ENCODE measurements at places on chromosomes 12 and 14.

DNA sequence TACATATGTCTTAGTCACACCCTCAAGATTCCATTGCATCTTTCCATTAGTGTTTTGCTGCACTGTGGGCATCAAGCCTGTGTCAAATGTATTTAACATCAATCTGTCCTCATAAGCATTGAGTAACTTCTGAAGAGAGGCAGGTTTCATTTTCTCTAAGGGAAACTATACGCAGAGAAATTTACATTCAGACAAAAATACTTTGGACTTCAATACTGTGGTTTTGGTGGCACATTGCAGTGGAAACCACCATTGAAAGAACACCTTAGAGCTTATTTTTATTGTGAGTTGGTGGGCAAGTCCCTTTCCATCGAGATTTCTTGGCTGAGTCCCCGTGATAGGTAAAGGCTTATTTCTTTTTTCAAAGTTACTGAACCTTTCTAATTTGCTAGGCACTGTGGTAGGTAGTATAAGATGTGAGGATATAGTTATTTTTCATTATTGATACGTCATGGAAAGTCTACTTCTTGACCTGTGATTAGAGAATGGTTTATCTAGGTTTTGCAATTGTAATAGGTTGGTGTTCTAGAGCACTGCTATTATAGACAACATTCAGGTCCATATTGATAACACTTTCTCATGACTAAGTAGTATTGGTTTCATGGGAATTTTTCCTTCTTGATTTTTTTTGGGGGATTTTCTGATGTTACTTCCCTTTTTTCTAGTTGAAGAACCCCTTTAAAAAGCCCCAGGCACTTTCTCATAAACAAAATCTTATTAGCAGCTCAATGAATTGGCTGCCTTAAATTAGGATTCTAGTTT is 81.9 kb downstream of the CFAP54 start:
- DNase-seq = no peak

DNA sequence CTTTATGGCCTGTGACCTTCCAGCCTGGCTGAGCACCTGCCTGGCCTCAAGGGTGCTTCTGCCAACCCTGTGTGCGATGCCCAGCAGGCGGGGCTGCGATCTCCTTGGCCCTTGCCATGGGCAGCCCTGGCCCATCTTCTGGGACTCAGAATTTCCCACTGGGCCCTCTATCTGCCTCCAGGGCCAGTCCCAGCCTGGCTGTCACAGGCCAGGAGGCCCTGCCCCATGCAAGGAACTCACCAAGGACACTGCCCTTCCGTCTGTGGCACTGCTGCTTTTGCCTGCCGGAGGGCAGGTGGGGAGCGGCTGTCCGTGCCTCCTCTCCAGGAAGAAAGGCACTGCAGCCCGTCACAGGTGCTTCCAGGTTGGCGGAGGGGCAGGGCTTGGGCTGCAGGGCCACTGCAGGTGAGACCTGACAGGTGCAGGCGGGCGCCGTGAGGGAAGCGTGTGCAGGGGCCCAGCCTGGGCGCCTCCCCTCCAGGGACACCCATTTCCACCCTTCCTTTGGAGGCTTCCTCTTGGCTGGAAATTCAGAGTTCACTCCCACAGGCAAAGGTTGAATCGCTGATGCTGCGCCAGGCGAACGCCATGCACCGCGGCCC is 177.8 kb downstream of the KIF26A start:
- no peak for DNase-seq

DNA sequence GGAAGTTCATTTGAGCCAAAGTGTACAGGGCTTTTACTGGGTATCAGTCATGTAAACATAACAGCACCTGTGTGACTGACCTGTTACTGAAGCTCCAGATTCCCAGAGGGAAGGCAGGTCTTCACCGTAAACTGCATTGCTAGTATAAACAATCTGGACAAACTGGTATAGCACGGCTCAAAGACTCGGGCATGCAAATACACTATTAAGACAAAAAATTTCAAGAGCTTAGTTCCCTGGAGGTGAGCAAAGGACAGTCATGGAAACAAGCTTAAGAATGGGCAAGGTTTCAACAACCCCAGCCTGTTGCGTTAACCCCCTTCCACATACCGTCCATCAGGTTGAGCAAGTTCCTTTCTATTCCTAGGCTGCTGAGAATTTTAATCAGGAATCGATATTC is 9.4 kb downstream of the PARP11 start:
- no peak for DNase-seq

DNA sequence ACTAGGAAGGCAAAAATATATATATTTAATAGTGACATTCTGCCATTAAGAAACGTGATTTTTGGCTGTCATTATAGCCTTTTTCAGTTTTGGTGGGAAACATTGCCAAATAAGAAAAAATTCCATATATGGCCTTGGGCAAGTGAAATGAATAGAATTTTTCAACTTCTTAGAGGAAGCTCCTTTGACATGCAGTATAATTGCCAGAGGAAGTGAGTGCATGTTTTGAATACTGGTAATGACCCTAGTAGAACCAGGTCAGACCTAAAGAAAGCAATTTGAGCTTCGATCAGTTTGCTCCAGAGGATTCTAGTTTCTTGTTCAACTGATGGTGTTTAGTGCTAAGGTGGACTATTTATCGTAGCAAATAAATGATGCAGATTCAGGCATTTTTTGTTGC is 26.2 kb upstream of the TRIM9 start:
- DNase-seq = no peak

DNA sequence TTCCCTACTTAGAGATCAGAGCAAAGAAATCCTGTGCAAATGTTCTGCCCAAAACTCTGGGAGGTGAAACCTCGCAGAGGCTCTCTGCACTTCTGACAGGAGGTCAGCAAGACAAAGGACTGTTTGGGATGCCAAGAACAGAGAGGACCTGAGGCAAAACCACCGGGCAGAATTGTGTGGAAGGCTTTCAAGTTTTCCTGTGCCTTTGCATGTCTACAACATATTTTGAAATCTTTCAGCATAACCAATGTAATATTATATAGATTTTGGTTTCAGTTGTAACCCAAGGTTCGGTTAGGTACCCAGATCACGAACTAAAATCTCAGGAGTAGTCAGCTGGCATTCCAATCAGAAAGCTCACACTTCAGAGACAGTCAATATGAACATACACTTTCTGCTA is 99.4 kb upstream of the PLEKHA5 start:
- DNase-seq = no peak

GRCh38 chr14:101840649-101841369 is 79.3 kb downstream of the PPP2R5C start:
- no peak for DNase-seq

DNA sequence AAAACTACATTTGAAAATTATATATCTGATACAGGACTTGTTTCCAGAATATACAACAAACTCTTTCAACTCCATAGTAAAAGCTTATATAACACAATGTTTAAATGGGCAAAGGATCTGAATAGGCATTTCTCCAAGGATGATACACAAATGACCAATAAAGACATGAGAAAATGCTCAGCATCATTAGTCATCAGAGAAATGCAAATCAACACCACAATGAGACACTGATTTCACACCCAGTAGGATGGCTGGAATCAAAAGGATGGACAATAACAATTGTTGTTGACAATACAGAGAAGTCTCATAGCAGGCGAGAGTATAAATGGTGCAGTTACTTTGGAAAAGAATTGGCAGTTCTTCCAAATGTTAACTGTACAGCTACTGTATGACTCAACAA is 394.9 kb downstream of the BCL11B start:
- no peak for DNase-seq

DNA sequence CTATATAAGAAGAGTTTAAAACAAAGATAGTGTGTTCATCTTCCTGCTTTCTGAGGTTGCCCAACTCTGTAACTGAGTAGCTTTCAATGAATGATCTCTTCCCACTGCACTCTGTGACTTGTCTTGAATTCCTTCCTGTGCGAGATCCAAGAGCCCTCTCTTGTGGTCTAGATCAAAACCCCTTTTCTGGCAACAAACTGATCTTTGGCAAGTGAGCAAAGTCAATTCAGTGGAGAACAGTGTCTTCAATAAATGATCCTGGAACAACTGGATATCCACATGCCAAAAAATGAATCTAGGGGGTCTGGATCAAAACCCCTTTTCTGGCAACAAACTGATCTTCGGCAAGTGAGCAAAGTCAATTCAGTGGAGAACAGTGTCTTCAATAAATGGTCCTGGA is 8.5 kb downstream of the CFAP54 start:
- no peak for DNase-seq

DNA sequence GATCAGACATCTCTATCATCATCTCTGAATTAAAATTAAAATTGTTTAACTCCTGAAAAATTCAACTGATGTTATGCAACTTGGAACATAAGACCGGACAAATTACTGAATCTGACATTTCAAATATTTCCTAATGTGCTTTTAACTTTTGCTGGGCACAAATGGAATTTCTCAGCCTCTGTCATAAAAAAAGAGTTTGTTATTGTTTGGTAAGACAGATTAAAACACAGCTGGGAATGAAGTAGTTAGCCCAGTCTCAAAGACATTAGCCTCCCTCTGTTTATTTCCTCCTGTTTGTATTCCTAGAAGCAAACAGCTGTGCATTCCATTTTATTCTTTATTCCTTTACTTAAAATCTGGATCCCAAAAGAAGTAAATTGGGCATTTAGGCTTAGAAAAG is 29.4 kb downstream of the PLEKHA5 start:
- DNase-seq = no peak

- DNase-seq = no peak
Observed at GRCh38 chr12:3869865-3870264, 3.3 kb downstream of the PARP11 start.

- DNase-seq = no peak
Observed at GRCh38 chr12:89041078-89041477, 311.2 kb downstream of the DUSP6 start.

- DNase-seq = no peak
Observed at GRCh38 chr12:93019212-93019927, 90.3 kb upstream of the EEA1 start.

DNA sequence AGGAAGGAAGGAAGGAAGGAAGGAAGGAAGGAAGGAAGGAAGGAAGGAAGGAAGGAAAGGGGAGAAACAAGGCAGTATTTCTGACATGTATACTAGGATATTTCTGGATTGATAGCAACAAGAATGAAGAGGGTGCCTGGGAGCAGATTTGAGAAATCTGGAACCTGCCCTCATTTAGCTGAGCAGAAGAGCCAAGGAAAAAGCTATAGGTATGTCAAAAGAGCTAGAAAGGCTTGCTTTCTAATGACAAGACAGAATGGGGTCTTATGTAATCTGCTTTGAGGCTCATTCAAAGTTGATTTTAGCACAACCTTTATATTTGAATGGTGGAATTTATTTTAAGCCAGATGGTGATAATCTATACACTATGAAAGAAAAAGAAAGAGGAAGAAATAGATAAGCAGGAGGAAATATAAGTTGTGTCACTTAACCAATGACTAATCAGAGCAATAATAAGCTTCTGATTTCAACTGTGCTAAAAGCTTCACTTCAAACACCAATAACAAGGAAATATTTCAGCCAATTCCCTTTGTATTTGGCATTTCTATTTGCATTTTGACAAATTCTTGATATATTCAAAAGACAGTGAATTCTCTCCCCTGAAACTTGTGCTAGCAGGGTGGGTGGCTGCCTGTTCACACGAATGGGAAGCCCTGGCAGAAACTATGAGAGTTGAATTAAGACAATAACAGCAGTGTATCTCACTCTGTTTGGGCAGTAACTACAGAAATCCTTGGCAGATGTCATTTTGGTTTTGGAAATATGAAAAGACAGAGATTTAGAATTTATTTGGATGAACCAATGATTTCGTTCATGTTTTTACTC is 76.3 kb upstream of the FLRT2 start:
- no peak for DNase-seq

- DNase-seq = no peak
Observed at GRCh38 chr12:116870306-116870705, 10.9 kb downstream of the HRK start.

DNA sequence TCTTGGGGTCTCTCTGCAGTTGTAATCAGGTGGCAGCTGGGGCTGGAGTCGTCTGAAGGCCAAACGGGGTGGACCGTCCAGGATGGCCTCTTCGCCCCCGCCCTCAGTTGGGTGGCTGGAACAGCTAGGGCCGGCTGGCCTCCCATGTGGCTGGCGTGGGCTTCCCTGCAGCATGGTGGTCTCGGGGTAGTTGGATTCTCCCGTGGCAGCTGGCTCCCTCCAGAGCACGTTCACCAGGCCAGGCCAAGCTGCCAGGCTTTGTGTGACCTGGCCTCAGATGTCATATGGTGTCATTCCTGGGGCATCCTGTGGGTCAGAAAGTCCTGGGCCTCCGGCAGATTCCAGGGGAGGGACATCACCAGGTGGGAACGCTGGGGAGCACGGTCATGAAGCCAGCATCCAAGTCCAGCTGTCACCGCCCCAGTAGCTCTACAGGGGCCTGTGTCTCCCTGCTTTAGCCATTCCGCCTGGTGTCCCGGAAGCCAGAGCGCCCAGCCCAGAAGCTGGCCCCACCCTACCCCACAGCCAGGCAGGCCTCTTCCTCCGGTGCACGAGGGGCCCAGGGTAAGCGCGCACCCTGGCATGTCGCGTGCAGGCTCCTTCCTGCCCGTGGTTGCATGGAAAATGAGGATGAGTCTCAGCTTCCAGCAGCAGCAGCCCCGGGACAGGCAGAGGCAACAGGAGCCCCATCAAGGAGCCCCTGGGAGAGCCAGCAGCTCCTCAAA is 1.3 kb upstream of the NUDT14 start:
- no peak for DNase-seq

DNA sequence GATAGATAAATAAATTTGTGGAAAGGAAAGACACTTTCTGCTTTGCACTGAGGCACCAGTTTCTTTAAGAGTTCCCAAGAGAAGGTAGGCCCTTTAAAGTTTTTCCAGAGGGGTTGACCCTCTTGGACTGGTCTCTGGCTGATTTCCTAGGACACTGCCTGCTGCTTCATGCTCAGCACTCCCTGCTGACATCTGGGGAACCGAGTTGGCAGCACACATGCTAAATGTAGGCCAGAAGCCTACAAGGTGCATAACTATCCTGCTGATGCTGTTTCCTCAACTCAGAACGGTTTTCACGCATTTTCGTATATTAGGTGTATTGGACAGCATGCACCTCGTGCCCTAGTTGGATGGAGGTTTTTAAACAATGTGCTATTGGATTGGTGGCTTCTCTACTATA is 887.2 kb upstream of the SEL1L start:
- DNase-seq = no peak

DNA sequence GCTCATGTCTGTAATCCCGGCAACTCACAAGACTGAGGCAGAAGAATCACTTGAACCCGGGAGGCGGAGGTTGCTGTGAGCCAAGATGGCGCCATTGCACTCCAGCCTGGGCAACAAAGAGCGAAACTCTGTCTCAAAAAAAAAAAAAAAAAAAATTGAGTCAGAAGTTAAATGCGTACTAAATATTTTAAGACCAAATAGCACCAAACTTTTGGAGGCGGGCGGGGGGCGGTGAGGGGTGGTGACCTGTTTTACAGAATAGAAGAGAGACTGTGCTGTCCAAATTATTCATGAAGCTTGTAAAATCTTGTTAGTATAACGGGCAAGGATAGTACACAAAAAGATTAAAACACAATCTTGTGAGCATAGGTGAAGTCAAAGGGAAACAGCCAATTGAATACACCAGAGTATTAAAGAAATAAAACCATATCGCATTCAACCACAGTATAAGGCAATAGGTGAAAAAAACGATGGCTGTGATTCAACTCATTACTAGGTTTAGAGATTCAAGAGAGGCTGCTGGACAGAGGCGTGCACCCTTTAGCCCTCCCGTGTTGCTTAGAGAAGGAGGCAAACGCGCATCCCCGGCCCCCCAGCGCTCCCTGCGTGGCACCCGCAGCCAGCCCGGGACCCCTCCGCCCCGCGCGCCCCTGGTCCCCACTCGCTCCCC is 571 bp downstream of the ZNF891 start:
- no peak for DNase-seq
